Stimulated activated CD4-positive, alpha-beta T cell treated with anti-CD3 and anti-CD28 coated beads, Interleukin-4, amount 100 ng/mL, for 48 hours (primary cell): ENCODE measurements at places on chromosomes 16 and 17.

GRCh38 chr16:66204756-66205155 lies 161.7 kb upstream of the CDH5 start:
- DNase-seq = no peak

GRCh38 chr16:75096656-75097055 lies 19.9 kb downstream of the LDHD start:
- DNase-seq = no peak

DNA sequence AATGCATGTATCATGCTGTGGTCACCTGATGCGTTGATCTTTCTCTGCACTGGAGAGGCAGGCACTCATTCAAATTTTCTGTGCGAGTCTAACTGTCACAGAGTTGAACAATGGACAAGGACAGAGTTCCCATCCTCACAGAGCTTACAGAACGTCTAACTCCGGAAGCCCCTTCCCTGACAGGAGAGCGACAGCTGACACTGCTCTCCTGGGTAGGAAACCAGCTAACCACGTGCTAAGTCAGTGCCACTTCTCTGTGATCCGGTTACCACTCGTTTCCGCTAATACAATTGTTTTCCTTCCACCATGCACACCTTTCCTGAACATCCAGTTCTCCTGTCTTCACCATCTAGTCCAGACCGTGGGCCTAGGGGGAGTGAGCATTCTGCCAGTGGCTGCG lies 11.3 kb downstream of the KLHDC4 start:
- DNase-seq = no peak

DNA sequence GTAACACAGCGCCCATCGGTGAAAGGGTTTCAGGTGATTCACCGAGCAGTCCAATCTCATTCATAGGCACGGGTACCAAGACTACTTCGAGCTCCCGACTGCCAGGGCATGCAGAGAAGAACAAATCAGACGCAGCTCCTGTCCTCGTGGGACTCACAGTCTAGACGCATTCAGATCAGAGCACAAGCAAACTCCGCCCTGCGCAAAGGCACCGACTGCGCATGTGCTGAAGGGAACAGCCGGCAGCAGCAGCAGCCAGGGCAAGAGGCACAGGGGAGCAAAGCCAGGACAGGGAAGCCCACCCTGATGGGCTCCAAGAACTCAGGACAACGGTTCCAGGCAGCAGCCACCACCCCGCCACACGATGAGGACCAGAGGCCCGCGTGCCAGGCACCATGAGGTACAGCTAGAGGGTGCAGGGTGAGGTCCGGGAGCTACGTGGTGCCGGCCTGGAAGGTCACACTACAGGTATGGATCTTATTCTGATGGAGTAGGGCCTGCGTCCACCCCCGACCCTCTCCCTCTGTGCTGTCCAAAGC lies 315.7 kb downstream of the FOXL1 start:
- no peak for DNase-seq

GRCh38 chr17:34384822-34385605 lies 22.0 kb upstream of the CCL1 start:
- no peak for DNase-seq

DNA sequence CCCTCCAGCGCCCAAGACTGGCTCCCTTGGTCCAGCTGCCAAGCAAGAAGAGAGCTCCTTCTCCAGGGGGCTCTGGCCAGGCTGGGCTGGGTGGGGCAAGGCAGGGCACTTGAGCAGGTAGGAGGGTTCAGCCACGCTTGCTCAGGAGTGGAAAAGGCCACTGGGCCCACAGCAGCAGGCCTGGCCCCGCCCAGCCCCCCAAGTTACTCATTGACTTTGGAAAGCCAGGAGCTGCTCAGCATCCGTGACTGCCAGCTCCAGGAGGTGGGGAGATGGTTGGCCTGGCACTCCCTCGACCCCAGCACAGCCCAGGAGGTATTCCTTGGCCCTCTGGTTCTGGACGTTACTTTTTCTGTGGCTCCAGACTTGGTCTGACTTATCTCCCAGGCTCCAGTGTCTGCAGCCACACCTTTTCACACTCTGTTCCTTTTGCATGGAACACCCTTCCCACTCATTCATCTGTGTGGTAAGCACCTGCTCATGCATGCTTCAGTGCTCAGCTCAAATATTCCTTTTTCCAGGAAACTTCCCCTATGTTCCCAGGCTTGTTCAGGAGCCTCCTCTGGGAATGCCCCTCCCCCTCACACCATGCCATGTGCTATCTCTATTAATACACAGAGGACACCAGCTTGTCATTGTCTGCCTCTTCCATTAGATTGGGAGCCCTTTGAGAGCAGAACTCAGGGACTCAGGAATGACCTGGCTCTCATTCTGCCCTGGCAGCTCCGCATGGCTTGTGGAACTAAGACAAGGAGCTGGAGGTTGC lies at the start of gene CDH16:
CDH16 (minus strand) TSS at position 83 of the 766 bp plus-strand sequence. CDS start 820 bp downstream, outside the sequence.
- DNase-seq = no peak

DNA sequence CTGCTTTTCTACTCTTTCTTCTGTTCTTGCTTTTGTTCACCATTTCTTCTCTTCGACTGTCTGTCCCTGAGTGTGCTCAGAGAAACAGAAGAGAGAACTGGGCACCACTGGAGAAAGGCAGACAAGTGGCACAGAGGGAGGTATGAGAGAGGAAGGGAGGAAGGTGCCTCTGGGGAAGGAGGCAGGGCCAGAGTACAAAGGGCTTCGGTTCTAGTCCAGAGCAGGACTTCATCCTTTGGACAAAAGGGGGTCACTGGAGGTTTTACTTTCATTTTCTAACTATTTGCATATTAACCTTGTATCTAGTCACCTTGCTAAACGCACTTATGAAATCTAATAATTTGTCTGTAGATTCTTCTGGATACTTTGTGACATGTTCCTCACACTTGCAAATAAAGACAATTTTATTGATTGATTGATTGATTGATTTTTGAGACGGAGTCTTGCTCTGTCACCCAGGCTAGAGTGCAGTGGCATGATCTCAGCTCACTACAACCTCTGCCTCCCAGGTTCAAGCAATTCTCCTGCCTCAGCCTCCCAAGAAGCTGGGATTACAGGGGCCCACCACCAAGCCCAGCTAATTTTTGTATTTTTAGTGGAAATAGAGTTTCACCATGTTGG lies 13.5 kb downstream of the ITGB4 start:
- DNase-seq = no peak

DNA sequence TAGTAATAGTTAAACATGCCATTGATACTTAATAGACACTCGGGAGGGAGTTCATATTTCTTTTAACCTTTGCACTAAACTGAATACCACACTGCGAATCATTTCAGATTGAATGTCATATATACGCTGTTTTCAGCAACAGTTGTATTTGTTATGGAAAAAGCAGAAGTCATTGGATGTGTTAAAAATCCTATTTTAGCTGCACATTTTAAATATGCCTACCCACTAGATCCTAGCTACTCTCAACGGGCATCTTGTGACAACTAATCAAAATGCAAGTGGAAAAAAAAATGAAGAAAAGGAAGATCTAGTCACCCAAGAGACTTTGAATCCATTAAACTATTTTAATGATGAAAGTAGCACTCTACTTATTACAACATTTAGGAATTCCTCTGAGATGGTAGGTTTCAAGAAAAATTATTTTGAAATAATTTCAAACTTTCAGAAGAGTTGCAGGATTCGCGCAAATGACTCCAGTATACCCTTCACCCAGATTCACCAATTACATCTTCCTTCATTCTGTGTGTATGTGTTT lies 51.4 kb upstream of the MNT start:
- DNase-seq = no peak

DNA sequence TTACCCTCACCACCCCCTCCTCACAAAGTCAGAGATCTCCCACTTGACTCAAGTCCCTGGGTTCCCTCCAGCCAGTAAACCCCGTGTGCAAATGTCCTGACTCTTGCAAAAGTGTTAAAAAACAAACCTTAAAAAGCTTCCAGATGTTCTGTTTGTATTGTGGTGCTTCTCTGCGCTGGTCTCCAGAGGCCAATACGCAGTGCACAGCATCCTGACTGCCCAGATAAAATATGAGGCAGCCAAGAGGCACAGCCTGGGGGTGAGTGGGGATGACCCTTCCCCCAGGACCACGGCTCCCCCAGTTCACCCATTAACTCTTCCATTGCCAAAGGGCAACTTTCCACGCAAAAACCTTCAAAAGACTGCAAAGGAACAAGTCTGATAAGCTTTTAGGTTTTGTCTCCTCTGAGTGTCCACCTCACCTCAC lies 291.8 kb downstream of the SOX9 start:
- no peak for DNase-seq
